ENCODE measurements at places on chromosomes 16 and 17.

- DNase-seq = no peak
Measured at GRCh38 chr16:54579106-54579728, 292.6 kb upstream of the IRX3 start.

DNA sequence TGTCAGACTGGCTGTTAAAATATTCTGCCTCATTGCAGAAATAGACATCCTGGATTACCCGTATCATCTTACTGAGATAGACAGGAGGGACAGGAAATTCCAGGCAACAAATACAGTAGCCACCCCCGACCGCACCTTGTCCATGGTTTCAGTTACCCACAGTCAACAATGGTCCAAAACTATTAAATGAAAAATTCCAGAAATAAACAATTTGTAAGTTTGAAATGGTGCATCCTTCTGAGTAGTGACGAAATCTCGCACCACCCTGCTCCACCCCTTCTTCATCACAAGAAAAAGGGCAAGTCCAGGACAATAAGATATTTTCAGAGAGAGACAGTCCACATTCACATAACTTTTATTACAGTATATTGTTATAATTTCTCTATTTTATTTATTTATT, 23.6 kb upstream of the PRSS54 start:
- no peak for DNase-seq

- no peak for DNase-seq
Measured at GRCh38 chr17:79910985-79911361, 71.7 kb upstream of the CBX4 start.

DNA sequence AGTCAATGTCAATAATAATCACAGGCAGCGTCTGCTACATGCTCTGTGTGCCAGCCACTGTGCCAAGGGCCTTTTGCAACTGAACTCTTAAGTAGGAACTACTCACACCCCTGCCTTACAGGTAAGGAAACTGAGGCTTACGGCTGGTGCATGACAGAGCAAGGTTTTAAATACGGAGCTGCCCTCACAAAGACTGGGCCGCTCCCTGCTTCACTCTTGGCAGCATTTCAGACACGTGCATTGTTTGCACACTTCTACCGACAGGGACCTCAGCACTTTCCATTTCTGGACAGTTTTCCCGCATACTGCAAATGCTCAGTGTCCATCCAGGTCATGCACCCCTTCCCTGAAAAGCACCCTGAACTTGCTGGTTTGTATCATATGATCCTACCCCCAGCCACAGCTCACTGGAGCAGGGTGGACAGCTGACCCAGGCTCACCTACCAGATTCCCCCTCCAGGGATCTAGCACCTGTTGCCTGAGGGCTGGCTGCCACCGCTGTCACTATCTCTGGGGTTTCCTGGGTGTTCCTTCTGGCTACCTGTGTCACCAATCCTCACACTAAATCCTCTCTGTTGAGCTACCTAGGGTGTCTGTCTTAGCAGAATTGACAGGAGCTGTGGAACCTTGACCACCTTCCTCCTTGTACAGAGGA, 142.9 kb downstream of the C16orf78 start:
- no peak for DNase-seq

- DNase-seq = no peak
Measured at GRCh38 chr17:81111066-81111465, 54.2 kb upstream of the PVALEF start.

DNA sequence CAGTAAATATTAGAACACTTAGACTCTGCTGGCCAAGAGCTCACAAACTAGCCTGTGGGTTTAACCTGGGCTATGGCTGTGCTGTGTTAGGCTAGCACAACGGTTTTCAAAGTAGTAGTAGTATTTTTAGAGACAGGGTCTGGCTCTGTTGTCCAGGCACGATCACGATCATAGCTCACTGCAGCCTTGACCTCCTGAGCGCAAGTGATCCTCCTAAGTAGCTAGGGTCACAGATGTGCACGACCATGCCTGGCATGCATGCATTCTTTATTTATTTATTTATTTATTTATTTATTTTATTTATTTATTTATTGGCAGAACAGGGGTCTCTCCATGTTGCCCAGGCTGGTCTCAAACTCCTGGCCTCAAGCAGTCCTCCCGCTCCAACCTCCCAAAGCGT, 10.3 kb downstream of the MRPL27 start:
- no peak for DNase-seq

GRCh38 chr17:49971848-49972485, 3.0 kb downstream of the DLX4 start:
- no peak for DNase-seq

- no peak for DNase-seq
Measured at GRCh38 chr16:88430524-88431446, 22.3 kb upstream of the ZFPM1 start.

DNA sequence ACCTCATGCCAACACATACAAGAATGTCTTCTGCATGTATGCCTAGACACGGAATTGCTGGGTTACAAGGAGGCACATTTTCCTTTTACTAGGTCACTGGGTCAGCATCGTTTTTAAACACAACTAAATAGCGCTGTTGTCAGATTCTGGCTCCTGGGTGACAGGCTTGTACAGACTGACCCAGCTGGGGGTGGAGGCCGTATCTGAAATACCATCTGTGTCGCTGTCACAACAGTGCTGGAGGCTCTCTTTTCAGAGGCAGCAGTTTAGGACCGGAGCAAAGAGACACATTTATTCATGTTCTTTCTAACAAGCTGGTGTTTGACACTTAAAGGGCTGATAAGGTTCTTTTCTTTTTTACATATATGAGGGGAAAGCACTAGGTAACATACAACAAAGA, 403.0 kb upstream of the ASIC2 start:
- DNase-seq = no peak

- DNase-seq = no peak
Measured at GRCh38 chr17:19242926-19243325, 5.8 kb downstream of the EPN2 start.

DNA sequence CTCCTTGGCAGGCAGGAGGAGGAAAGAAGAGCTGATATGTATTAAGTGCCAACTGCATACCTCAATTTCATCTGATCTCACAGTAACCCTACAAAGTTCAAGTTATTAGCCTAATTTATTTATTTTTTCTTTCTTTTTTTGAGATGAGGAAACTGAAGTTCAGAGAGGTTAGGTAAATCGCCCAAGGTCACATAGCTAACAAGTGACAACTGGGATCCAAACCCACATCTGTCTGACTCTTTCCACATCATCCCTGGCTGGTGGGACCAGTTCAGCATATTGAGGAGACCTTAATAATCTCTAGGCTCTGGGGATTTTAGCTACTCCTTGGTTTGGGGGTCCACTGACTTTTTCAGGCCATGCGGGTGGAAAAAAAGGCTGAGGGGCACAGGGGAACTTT, 60.9 kb downstream of the CYB5B start:
- no peak for DNase-seq

- no peak for DNase-seq
Measured at GRCh38 chr16:79164388-79164995, 436.0 kb downstream of the MAF start.

GRCh38 chr16:53089434-53090285, 34.9 kb downstream of the CHD9 start:
- no peak for DNase-seq

GRCh38 chr17:61468263-61468907, 16.2 kb downstream of the TBX4 start:
- peak; percentile 58 for DNase-seq

- no peak for DNase-seq
Measured at GRCh38 chr17:76560036-76560876, 20.4 kb downstream of the PRCD start.

- DNase-seq = no peak
Measured at GRCh38 chr17:49896222-49896621, 48.4 kb upstream of the TAC4 start.

- peak; percentile 56 for DNase-seq
Measured at GRCh38 chr17:956905-957304, 22.7 kb downstream of the NXN start.

- DNase-seq = no peak
Measured at GRCh38 chr17:10458701-10459100, 10.7 kb downstream of the MYH4 start.

GRCh38 chr17:59371416-59372100, 40.1 kb downstream of the YPEL2 start:
- peak; percentile 94 for DNase-seq

DNA sequence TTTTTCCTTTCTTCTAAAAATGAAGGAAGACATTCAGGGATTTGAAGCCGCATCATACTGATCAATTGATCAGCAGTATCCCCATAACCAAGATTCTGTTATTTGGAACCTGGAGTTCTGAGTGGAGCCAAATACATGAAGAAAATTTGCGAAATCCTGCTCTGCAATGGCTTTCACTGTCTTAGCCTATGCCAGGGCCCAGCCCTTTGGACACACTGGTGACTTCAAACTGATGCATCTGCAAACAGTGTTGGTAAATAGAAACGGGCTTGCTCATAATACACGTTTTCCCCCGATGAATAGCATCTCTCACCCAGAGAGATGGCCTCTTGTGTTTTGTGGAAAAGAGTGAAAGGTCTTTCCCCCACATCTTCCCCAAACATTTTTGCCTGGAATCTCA, 87.6 kb upstream of the TOX3 start:
- DNase-seq = no peak

DNA sequence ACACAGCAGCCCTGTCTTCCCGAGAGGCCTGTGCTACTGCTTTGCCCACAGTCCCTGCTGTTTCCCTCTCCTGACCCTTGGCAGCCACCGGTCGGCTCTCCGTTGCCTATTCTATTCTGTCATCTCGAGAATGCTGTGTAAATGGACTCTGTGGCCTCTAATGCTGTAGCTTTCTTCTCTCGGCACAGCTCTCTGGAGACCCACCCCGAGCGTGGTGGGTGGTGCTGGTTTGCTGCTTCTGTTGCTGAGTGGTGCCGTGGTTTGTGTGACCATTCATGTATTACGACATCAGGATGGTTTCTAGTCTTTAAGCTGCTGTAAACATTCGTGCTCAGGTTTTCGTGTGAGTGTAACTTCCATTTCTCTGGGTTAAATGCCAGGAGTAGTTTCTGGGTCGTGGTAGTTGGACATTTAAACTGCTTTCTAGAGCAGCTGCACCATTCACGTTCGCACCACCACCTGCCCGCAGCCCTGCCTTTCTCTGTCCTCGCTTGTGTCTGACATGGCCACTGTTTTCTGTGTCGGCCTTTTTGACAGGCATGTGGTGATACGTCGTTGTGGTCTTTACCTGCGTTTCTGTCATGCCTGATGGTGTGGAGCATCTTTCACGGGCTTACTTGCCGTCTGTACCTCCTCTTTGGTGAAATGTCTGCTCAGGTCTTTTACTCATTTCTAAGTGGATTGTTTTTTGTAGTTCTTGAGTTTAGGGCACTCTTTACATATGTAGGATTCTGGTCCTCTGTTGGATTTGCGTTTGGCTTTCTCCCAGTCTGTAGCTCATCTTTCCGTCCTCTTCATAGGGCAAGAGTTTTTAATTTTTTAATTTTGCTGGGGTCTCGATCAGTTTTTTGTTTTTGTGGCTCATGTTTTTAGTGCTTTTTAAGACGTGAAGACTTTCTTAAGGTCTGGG, 47.7 kb upstream of the ZNF750 start:
- peak; percentile 50 for DNase-seq

- DNase-seq = no peak
Measured at GRCh38 chr16:68288252-68288650, 22.5 kb downstream of the SLC7A6OS start.

GRCh38 chr17:43695970-43696865, 34.5 kb upstream of the MEOX1 start:
- no peak for DNase-seq

GRCh38 chr17:40303009-40303657, 5.8 kb upstream of the RARA start:
- DNase-seq = peak; percentile 65

DNA sequence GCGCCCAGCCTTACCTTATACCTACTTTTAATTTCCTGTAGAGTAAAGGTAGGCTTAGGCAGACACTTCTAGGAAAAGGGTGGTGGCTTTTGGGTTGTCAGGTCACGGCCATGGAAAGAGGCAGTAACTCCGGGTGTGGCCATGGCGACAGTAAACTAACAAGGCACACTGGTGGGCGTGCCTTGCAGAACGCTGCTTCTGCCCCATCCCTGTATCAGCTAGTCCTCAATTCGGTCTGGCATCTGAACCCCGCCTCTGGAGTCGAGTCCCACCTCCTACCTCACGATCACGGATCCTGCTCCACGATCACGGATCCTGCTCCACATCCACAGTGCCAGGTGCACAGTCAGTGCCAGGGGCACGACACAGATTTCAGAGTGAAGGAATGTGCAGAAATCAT, 5.6 kb downstream of the ADCY9 start:
- no peak for DNase-seq

- no peak for DNase-seq
Measured at GRCh38 chr16:87645802-87646201, 43.5 kb downstream of the JPH3 start.

GRCh38 chr17:17696882-17697633, 15.8 kb downstream of the RAI1 start:
- DNase-seq = no peak

GRCh38 chr17:75270218-75270965, 639 bp downstream of the MIF4GD start:
- peak; percentile 80 for DNase-seq

GRCh38 chr17:4598776-4599504, 14.6 kb downstream of the SMTNL2 start:
- peak; percentile 96 for DNase-seq
